HFFc6 (cell line): ENCODE measurements at places on chromosomes 11 and 22. TPM values are rescaled to one million over a fixed set of nuclear protein-coding genes. Genes with fewer than 3 reads are reported as not detected.

DNA sequence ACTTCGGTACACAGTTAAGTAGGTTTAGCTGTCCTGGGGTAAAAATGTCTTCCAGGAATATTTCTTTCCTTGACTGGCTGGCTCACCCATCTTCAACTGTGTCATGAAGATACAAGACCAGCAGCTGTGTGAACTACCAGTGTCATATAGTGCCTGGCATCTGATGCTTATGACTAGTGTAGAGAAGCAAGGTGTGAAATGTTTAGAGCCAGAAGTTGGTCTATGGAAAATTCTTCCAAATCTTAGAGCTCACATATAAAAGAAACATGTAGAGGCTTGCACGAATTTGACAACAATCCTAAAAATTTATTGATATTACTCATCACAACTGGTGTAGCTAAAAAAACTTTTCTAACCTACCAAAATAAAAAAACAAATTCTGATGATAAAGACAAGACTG, 54.4 kb downstream of the ARL14EP start:
- no peaks in the 10 kb centered on the region for H3K27me3 ChIP-seq
- no peak overlapping the region for H3K4me3 ChIP-seq
- H3K36me3 ChIP-seq = no peaks in the 10 kb centered on the region
- H3K4me1 ChIP-seq = no peaks in the 10 kb centered on the region
- H3K27ac ChIP-seq = no peak overlapping the region

GRCh38 chr11:120659076-120659475, 147.5 kb downstream of the GRIK4 start:
- peaks cover 17% of the 10 kb centered on the region for H3K27me3 ChIP-seq
- no peak overlapping the region for H3K4me3 ChIP-seq

DNA sequence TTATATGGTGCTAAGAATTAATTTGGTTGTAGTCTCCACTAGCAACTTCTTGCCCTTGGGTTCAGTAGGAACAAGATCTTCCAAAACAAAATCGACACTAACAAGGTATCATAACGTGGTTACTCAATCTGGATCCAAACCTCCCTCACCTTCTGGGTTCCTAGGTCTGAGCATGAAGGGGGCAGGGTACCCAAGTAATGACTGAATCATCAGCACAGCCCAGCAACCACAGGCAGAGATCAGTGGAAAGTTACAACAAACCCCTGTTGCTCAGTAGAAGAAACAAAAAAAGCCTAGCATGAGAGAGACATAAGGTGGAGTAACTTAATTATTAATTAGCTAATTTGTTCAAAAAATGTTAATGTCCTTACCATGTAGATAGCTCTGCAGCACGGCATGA, 221.4 kb downstream of the BLID start:
- H3K36me3 ChIP-seq = peaks cover 8% of the 10 kb centered on the region; the same call in 1 of the 2 replicates
- peaks cover 1% of the 10 kb centered on the region for H3K27me3 ChIP-seq
- peak; percentile 42 for DNase-seq
- peak overlapping the region; percentile 34 for H3K4me3 ChIP-seq
- H3K27ac ChIP-seq = peak overlapping the region; percentile 80

DNA sequence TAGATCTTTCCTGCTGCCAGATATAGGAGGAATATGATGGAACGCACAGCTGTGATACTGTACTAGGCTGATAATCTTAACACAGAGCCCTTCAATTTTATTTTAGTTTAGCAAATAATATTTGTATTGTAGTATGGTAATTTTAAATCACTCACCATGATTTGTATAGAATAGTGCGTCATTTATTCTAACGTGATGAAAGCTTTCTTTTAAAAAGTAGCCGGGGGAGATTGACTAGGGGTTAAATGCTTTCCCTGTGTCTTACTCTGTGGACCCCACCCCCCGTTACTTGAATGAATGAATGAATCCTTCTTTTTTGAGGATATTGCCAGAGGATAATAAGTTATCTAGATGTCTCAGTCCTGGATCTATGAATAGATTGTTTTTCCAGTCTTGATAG, 72.1 kb downstream of the CECR2 start:
- no peak overlapping the region for H3K4me3 ChIP-seq
- H3K27ac ChIP-seq = no peak overlapping the region
- DNase-seq = no peak
- H3K36me3 ChIP-seq = no peaks in the 10 kb centered on the region

GRCh38 chr22:27385261-27385998, 416.1 kb downstream of the MN1 start:
- no peak for DNase-seq
- no peaks in the 10 kb centered on the region for H3K36me3 ChIP-seq
- H3K27ac ChIP-seq = no peak overlapping the region
- H3K27me3 ChIP-seq = peaks cover 54% of the 10 kb centered on the region

- no peak for DNase-seq
- H3K27me3 ChIP-seq = no peaks in the 10 kb centered on the region; the same call in 1 of the 2 replicates
- H3K27ac ChIP-seq = no peak overlapping the region
- peaks cover 31% of the 10 kb centered on the region for H3K4me1 ChIP-seq
These were observed 109.9 kb downstream of the NAV2 start for GRCh38 chr11:19822531-19822930.

DNA sequence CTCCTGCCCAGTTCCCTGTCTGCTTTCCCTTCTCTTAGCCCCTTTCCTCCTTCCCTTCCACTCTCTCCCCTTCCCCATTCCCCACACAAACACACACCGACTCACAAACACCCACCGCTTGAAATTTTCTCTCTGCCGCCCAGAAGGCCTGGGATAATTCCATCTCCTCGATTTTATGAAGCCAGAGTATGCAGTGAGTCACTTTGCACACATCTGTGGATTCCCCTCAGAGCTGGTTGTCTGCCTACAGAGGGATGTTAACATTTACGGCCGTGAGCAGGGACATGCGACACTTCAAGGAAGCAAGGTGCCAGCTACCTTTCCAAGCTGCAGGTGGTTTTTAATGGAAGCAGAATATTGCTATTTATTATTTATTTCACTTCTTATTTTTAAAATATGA, 332.0 kb downstream of the TENM4 start:
- no peaks in the 10 kb centered on the region for H3K36me3 ChIP-seq
- H3K4me3 ChIP-seq = no peak overlapping the region
- no peak for DNase-seq
- 0 out of 2 replicates have a peak, but pooled peaks cover 7% of the 10 kb centered on the region for H3K4me1 ChIP-seq
- H3K27me3 ChIP-seq = no peaks in the 10 kb centered on the region; the same call in 1 of the 2 replicates

- no peak for DNase-seq
- H3K4me3 ChIP-seq = no peak overlapping the region
- H3K4me1 ChIP-seq = no peaks in the 10 kb centered on the region
- no peaks in the 10 kb centered on the region; the same call in 1 of the 2 replicates for H3K27me3 ChIP-seq
- no peaks in the 10 kb centered on the region for H3K36me3 ChIP-seq
These were observed 2.4 kb upstream of the OR8G1 start for GRCh38 chr11:124238512-124238911.

DNA sequence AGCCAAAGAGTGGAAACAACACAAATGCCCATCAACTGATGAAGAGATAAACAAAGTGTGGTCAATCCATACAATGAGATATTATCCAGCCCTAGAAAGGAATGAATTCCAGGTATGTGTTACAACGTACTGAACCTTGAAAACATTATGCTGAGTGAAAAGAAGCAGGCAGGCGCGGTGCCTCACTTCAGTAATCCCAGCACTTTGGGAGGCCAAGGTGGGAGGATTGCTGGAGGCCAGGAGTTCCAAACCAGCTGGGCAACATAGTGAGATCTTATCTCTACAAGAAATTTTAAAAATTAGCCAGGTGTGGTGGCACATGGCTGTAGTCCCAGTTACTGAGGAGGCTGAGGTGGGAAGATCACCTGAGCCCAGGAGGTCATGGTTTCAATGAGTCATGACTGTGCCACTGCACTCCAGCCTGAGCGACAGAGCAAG, 24.6 kb upstream of the TESMIN start:
- no peak overlapping the region for H3K27ac ChIP-seq
- H3K4me3 ChIP-seq = no peak overlapping the region
- H3K36me3 ChIP-seq = peaks cover 45% of the 10 kb centered on the region
- DNase-seq = no peak
- H3K4me1 ChIP-seq = peaks cover 14% of the 10 kb centered on the region

DNA sequence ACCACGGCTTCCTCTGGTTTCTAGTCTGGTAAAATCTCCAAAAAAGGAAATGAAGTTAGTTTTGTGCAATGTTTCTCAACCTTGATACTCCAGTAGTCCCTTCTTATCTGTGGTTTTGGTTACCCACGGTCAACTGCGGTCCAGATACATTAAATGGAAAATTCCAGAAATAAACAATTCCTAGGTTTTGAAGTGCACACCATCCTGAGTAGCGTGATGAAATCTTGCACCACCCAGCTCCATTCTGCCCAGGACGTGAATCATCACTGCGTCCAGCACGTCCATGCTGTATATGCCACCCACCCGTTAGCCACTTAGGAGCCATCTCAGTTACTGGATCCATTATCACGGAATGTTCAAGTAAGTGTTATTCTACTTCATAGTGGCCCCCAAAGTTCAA, 117.0 kb downstream of the FBXO7 start:
- peaks cover 9% of the 10 kb centered on the region for H3K27me3 ChIP-seq
- H3K4me3 ChIP-seq = no peak overlapping the region
- H3K36me3 ChIP-seq = peaks cover 30% of the 10 kb centered on the region
- H3K4me1 ChIP-seq = peaks cover 25% of the 10 kb centered on the region
- DNase-seq = peak; percentile 60
- H3K27ac ChIP-seq = peak overlapping the region; percentile 28

DNA sequence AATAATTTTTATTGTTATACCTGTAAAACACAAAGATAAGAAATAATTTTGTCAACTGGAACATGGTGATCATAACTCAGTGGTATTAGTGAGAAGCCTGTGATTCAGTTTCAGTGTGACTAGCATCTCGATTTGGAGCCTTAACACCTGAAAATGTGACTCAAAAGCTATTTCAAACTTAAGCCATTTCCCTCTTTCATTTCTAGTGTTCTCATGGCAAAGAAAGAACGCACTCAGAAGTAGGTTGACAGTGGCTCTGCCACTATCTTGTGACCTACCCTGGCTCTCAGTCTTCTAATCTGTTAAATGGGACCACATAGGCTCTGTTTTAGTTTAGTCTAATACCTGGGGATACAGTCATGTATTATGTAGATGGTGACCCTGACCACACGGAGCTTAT, 62.7 kb downstream of the ISX start:
- DNase-seq = no peak
- no peak overlapping the region for H3K4me3 ChIP-seq
- no peak overlapping the region for H3K27ac ChIP-seq
- no peaks in the 10 kb centered on the region for H3K36me3 ChIP-seq

GRCh38 chr11:20790622-20791021, 121.2 kb downstream of the NELL1 start:
- H3K27me3 ChIP-seq = no peaks in the 10 kb centered on the region
- no peaks in the 10 kb centered on the region for H3K36me3 ChIP-seq
- H3K4me1 ChIP-seq = no peaks in the 10 kb centered on the region
- H3K27ac ChIP-seq = no peak overlapping the region
- H3K4me3 ChIP-seq = no peak overlapping the region

GRCh38 chr11:75565221-75565814, 3.3 kb downstream of the SERPINH1 start:
- peak overlapping the region; percentile 99 for H3K4me3 ChIP-seq
- peaks cover 51% of the 10 kb centered on the region for H3K4me1 ChIP-seq
- H3K27me3 ChIP-seq = peaks cover 7% of the 10 kb centered on the region
- peaks cover 50% of the 10 kb centered on the region for H3K36me3 ChIP-seq
- H3K27ac ChIP-seq = peak overlapping the region; percentile 99

DNA sequence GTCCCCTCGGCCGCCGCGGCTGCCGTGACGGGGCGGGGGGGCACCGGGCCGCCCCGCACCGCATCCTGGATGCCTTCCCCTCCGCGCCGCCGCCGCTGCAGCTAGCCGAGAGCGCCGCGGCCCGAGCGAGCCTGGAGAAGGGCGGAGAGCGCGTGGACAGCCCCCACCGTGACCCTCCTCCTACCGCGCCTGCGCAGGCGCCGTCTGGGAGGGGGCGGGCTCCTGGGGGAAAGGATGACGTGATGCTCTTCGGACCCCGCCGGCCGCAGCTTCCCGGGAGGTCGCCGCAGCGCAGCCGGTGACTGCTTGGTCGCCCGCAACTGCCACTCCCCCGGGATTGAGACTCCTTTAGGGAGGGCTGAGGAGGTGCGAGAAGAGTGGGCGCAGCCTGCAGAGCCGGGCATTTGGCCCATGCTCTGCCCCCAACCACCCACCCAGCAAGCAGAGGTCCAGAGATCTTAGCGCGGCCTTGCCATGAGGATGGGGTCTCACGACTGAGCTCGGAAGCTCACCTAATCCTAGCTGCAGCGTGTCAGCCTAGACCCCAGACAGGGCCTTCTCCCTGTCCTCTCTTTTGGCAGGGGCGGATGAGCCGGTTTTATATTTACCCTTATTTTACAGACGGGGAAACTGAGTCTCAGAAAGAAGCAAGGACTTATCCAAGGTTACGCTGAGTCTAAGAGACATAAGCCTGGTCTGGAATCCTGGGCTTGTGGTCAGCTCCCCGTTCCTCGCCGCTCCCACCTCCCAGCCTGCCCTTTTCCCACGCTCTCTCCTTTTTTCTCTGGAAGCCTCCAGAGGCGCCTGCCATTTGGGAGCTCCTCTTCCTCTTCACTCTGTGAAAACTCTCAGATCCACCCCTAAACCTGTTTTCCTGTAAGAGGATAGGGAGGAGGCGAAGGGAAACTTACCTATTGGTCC, at the start of gene DENND5A:
TSS of gene DENND5A (minus strand) at position 140 of the 921 bp plus-strand sequence. CDS start 281 bp downstream, outside the sequence.
- peak; percentile 70 for DNase-seq
- no peaks in the 10 kb centered on the region; the same call in none of the 2 replicates for H3K27me3 ChIP-seq
- peak within 1 kb of the TSS; percentile 96 for H3K4me3 ChIP-seq

- no peaks in the 10 kb centered on the region for H3K4me1 ChIP-seq
- no peaks in the 10 kb centered on the region; the same call in 1 of the 2 replicates for H3K27me3 ChIP-seq
- DNase-seq = no peak
- H3K36me3 ChIP-seq = no peaks in the 10 kb centered on the region
- no peak overlapping the region for H3K27ac ChIP-seq
These were observed 33.1 kb upstream of the SPTBN2 start for GRCh38 chr11:66762088-66762487.

GRCh38 chr11:88175569-88176075, 379 bp upstream of the RAB38 start:
- peak overlapping the region; percentile 87 for H3K4me3 ChIP-seq
- H3K36me3 ChIP-seq = no peaks in the 10 kb centered on the region

DNA sequence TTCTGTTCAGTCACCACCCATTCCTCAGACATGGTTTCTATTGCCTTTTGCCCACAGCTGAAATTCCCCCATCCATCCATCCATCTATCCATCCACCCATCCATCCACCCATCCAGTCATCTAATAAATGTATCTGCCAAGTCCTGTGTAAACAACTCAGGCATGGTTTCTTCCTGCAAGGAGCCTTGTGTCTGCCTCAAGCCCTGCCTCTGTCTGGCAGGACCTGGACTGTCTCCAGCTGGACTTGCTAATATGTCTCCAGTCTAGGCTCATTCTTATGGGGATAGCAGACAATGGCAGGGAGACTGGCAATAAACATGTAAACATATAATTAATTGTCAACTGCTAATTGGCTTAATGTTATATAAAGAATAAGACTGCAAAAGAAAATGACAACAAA, 64.7 kb upstream of the AMPD3 start:
- no peak for DNase-seq
- peaks cover 88% of the 10 kb centered on the region for H3K4me1 ChIP-seq
- H3K27ac ChIP-seq = peak overlapping the region; percentile 8
- peaks cover 2% of the 10 kb centered on the region for H3K27me3 ChIP-seq
- H3K36me3 ChIP-seq = peaks cover 10% of the 10 kb centered on the region; the same call in 1 of the 2 replicates

Gene TRIM48
- total RNA-seq = not detected in 3 replicates

Gene OR10A2
- total RNA-seq = not detected in 3 replicates

Gene CCDC157
- 1.4 to 2.0 TPM (median 1.5 TPM) in 3 replicates for total RNA-seq

Gene GP1BB
- total RNA-seq = 0.45 to 1.1 TPM (median 0.53 TPM) in 3 replicates

Gene LRRC56
- 0.23 and 0.65 TPM in 2 replicates for total RNA-seq

Gene OR51B5
- total RNA-seq = 0.18 TPM in 1 of 3 replicates, not detected in the others

Gene FXYD2
- total RNA-seq = not detected in 3 replicates

Gene CCDC73
- total RNA-seq = not detected in 3 replicates

Gene SAA2
- total RNA-seq = not detected in 3 replicates
